Stimulated activated CD4-positive, alpha-beta T cell treated with anti-CD3 and anti-CD28 coated beads, TNF-alpha, amount 100 ng/mL, for 24 hours (primary cell): ENCODE measurements at places on chromosomes 3 and 15.

GRCh38 chr3:30357897-30358296 lies 248.5 kb upstream of the TGFBR2 start:
- no peak for DNase-seq

- DNase-seq = no peak
These were observed 3.0 kb upstream of the ANO10 start for GRCh38 chr3:43624619-43625305.

- DNase-seq = no peak
These were observed 28.1 kb downstream of the NKIRAS1 start for GRCh38 chr3:23888617-23889228.

- no peak for DNase-seq
These were observed 342.8 kb downstream of the TUSC7 start for GRCh38 chr3:117052395-117052794.

- no peak for DNase-seq
These were observed 59.6 kb upstream of the P3H2 start for GRCh38 chr3:190180268-190180667.
